ENCODE measurements at places on chromosomes 7 and 10.

DNA sequence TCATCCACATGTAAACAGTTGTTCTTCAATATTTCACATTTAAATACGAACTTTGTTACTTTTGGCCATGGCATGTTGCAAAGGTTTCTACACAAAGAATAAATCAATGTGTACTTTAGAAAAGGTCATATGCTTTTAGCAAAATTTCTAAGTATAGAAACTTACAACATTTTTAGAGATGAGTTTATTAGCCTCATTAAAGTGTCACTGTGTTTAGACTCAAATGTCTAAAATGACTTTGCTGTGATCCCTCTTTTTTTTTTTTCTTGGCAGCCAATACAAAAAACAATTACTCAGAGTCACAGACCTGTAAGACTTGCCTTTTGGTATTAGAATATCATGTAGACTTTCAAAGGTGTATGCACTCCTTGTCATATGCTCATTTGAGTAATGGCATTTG lies 349.3 kb upstream of the KIAA1217 start:
- DNase-seq, result no peak

GRCh38 chr10:70578371-70578947 lies 24.1 kb downstream of the PRF1 start:
- peak; percentile 97 for DNase-seq

- DNase-seq, result no peak
These were observed 322.0 kb upstream of the ZNF32 start for GRCh38 chr10:43970717-43971116.

- no peak for DNase-seq
These were observed 27.8 kb downstream of the ENTPD1 start for GRCh38 chr10:95783741-95784140.

- no peak for DNase-seq
These were observed 59.6 kb upstream of the GNA12 start for GRCh38 chr7:2903682-2904162.

DNA sequence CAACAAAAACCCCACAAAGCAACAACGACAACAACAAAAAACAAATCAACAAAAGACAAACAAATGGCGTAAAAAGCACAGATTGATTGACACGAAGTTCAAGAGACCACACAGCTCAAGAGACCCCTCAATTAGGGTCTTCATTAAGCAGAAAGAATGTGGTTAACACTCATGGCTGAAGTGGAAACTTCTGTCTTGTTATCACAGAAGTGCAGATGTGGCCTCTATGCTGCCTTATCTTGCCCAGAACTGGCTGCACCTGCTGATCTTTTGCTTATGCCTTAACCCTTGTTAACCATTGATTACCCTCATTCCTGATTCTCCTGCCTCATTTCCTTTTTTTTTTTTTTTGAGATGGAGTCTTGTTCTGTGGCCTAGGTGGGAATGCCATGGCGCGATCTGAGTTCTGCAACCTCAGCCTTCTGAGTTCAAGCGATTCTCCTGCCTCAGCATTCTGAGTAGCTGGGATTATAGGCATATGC lies 3.5 kb upstream of the DAGLB start:
- DNase-seq, result no peak

DNA sequence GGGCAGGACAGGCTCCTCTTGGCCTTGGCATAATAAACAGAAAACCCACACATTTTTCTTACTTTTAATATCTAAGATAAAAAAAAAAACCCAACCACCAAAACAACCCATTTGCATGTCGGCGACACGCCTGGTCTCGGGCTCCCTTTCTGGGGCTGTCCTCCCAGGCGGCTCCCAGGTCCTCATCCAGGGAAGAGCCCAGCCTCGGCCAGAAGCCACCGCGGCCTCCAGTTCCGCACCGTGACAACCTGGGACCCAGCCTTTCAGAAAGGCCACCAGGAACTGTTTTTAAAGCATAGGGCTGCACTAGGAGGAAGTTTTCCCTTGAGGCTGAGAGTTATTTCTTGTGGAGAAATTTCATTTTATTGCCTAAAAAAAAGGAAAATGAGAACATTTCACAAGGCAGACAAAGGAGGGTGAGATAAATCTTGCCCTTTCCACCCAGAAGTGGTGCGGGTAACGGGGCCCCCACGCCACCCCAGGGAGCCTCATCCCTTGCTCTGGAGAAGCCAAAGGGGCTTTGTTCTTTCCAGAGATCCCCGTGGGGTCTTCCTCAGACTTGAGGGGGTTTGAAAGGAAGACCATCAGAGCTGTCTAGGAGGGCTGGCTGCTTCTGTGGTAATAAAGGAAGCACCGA lies 39.2 kb upstream of the MKRN1 start:
- DNase-seq, result no peak

GRCh38 chr7:93981480-93981874 lies 22.7 kb downstream of the BET1 start:
- no peak for DNase-seq

- no peak for DNase-seq
These were observed 95.1 kb upstream of the LRGUK start for GRCh38 chr7:134031835-134032617.

DNA sequence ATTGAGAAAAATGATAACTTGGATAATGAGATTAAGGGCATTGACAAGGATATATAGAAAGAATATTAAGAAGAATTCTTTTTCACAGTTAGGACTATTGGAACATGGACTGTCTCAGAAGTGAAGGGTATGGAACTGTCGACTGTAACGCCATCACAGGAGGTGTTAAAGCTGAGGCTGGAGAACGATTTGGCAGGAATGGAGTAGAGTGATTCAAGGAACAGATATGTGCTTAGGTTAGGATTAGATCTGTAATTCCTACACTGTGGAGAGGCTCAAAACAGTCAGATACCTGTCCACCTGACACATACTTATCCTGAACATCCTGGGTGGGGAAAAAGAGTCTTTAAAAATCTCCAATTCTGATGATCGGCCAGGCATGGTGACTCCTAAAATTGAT lies 30.9 kb downstream of the RHOBTB1 start:
- DNase-seq, result no peak

DNA sequence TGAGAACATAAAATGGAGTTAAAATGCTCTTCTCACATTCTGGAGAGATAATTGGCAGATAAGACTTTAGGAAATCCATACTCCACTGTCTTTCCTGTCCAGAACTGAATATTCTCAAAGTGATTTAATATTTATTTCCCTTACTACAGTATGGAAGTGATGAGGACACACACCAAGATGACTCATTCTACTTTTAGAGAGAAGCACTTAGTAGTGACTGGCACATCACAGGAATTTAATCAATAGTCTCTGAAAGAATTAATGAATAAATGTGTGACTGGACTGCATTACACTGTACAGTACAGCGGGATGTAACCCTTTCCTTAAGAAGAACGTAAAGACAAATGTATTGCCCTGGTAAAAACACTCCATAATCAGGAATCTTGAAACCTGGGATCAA lies 116.7 kb downstream of the SEMA3E start:
- DNase-seq, result no peak

GRCh38 chr10:74824184-74824899 lies 2.1 kb upstream of the KAT6B start:
- DNase-seq, result no peak

- no peak for DNase-seq
These were observed 322.4 kb upstream of the KLF6 start for GRCh38 chr10:4107285-4107851.

GRCh38 chr10:5364890-5365338 lies at the start of gene UCN3:
TSS of gene UCN3 (plus strand) at chr10:5364966. CDS start at chr10:5373721, 8,755 bp downstream.
- no peak for DNase-seq

DNA sequence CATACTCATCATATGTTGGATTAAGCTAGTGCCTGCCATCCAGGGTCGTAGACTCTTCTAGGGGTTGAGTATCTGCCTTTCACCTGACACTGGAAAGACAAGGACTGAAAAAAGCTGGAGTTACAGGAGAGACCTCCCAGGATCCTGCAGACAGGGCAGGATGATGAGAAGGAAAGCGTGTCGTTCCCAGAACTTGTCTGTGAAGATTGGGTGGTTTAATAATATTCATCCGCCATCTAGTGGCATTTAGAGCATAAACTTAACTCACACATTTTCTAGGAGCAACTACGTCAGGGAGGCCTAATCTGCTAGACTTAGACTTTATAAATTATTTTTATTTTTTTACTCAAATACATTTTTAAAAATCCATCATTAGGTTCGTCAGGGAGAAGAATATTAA lies 59.6 kb downstream of the ADRB1 start:
- peak; percentile 55 for DNase-seq

- DNase-seq, result no peak
These were observed 183.4 kb upstream of the BMPER start for GRCh38 chr7:33721895-33722294.

- DNase-seq, result peak; percentile 49
These were observed 83.9 kb downstream of the JAZF1 start for GRCh38 chr7:28096713-28097112.

- peak; percentile 99 for DNase-seq
These were observed 7.5 kb downstream of the CPA1 start for GRCh38 chr7:130387628-130388403.

DNA sequence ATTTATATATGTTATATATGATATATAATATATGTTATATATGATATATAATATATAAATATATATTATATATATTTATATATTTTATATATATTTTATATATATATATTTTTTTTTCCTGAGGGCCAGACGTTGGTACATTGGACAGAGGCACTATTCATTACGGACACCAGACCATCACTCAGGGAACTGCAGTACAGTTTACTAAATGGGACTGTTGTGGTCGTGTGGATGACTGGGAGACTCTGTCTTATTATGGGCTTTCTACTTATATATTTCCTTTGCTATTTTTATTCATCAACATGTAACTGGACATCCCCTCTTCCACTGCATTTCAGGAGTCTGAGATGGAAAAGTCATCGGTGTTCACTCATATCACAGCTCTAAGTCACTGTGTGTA lies 87.1 kb upstream of the PRKCQ start:
- DNase-seq, result no peak

DNA sequence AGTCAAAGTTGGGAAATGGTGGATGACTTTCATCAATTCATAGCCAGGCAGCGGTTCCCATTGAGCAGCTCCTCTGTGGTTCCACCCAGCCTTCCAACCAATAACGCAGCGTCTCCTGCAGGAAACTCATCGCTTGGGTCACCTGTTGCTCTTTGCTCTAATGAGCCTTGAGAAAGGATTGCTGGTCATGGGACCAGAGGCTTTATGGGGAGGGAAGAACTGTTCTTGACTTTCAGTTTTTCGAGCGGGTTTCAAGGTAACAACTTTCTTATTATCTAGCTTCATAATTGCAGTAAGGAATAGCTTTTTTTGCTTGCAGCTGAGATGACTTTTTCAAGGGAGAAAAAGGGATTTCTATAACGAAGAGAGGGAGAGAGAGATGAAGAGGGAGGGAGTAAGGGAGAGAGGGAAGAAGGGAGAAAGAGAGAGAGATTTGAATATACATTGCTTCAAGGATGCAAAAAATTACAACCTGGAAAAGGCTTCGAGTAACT lies 405 bp upstream of the ENTPD1 start:
- DNase-seq, result no peak

GRCh38 chr10:128419466-128420019 lies 293.3 kb upstream of the MKI67 start:
- DNase-seq, result no peak

DNA sequence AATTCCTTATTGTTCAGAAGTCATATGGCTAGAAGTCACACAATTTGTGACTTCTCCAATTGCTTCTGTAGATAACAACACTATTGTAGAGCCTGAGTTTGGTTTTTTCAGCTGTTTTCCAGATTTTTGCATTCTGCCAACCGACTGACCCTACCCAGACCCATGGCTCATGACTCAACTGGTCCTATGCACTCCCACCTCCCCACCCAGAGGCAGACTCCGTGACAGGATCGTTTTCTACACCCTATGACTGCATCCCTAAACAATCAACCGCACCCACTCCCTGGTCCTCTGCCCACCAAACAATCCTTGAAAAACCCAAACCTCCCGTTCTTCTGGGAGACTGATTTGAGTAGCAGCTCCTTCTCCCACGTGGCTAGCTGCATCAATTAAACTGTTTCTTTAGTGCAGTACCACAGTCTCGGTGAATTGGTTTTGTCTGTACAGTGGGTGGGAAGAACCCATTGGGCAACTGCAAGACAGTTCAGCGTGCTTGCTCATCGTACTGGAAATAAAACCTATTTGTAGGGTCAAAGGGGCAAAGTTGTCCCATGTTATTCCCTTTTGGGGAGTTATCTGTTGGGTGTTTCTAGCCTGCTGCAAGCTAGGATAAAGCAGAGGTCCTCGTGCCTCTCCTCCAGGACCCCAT lies 150.3 kb upstream of the FAM20C start:
- no peak for DNase-seq

- peak; percentile 92 for DNase-seq
These were observed 140.5 kb downstream of the PRKAG2 start for GRCh38 chr7:151736403-151736909.

DNA sequence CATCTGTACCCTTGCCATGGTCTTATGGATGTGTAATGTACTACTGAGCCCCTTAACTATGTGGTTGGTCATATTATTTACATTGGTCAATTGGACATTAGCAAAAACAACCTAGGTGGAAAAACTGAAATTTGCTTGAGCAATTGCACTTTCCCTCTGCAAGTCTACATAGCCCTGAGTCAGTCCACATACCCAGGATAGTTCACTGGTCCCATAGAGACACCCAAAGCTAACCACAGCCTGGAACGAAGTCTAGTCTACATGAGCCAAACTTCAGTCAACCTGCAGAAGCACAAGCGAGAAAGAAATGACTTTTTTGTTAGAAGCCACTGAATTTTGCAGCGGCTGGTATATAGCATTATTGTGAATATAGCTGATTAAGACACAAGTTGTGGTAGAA lies 37.6 kb upstream of the COL1A2 start:
- DNase-seq, result no peak

DNA sequence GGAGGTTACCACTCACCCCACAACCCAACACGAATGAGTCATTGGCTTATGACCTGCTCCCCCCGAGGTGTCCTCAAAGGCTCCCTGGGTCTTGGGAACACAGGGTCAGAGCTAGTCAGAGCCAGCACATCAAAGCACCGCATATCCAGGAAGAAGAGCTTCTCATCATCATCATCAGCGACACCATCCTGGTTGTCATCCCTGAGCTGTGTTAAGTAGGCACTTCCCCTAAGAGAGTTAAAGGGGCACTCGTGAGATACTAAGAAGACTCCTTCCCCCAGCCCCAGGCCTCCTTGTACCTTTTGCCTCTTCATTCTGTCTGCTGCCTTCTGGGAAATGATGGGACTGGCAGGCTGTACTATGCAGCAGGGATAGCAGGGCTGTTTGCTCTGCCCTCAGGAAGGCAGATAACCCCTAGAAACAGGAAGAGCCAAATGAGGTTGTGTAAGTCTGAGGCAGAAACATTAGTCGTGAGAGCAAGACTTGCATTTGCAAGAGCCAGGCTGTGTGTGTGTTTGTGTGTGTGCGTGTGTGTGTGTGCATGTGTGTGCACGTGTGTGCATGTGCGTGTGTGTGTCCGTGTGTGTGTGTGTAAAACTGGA lies 11.1 kb upstream of the CPA1 start:
- no peak for DNase-seq

- no peak for DNase-seq
These were observed 1.1 kb downstream of the PLXDC2 start for GRCh38 chr10:19817231-19817933.
